ENCODE measurements at places on chromosomes 13 and 19.

- DNase-seq, result no peak
Measured at GRCh38 chr19:16516381-16516780, 20.2 kb downstream of the C19orf44 start.

DNA sequence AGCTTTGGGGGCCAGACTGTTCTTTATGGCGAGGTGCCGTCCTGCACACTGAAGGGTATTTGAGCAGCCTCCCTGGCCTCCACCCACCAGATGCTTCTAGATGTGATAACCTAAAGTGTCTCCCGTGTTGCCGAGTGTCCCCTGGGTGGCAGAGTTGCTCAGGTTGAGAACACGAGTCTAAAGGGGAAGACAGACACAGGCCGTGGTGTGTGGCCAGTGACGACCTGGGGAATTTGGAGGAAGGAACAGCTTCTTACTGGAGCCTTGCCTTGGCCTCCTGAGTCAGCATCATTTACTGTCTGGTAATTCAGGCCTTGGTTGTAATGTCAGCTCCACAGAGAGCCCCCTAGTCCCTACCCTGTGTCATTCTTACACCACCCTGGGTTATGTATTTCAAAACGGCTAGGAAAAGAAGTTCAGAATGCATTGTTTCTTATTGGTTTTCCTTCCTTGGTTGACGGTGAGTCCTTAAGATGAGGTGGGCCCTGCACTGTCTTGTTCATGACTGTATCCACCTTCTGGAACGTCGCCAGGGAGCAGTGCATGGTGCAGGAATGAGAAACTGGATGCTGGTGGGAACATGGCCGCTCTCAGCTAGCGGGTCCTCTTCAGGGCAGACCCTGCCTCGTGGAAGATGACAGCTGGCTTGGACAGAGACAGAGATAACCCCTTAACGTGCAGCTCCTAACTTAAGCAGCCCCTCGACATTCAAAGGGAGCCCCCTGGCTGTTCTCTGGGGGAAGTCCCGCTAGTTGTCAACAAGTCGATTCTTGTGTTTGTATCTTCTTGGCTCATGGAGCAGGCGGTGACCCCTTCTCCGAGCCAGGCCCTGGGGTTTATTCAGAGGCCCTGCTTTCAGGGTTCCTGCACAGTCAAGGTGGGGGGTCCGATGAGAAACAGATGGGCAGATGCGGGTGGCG lies 7.2 kb downstream of the SIN3B start:
- DNase-seq, result peak; percentile 92

DNA sequence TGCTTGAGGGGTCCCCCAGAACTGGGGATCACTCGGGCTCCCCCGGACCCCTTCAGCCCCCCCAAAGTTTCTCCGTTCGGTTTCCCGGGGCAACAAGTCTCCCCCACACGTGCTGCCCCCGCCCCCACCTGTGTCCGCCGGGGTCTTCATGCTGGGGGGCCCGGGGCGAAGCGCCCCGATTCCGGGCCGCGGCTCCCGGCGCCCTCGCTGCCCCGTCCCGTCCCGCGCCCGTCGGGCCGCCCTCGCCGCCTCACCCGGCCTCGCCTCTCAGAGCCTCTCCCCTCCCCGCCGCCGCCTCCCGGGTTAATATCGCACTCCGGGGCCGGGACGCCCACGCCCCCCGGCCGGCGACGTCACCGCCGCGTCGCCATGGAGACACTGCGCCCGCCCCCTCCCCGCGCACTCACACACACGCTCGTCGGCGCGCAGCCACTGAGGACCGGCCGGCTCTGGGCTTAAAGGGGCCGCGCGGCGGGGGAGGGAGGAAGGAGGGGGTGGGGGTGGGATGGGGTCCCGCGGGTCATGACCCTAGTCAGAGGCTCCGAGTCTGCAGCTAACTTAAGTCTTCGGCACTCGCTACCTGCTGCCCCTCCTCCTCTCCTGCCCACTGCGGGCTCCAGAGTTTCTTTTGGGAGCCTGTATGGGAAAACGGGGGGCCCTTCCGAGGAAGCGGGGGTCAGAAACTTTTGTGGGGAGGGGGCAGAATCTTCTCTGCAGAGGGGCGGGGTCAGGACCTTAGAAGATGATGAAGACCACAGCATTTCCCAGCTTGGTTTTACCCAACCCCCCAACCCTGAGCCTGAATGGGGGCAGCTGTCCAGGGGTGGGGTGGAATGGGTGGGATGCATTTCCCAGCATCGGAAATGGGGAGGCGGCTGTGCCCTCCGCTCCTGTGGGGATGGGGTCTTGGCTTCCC lies at the start of gene ERF:
Gene ERF, minus strand, starts transcription at position 279 of the 916 bp plus-strand sequence. Its CDS starts 129 bp downstream, at position 150.
- DNase-seq, result peak; percentile 95

GRCh38 chr13:94987081-94987480 lies 274.7 kb upstream of the SOX21 start:
- DNase-seq, result no peak

GRCh38 chr19:45613926-45614725 lies 12.1 kb upstream of the GPR4 start:
- DNase-seq, result no peak

DNA sequence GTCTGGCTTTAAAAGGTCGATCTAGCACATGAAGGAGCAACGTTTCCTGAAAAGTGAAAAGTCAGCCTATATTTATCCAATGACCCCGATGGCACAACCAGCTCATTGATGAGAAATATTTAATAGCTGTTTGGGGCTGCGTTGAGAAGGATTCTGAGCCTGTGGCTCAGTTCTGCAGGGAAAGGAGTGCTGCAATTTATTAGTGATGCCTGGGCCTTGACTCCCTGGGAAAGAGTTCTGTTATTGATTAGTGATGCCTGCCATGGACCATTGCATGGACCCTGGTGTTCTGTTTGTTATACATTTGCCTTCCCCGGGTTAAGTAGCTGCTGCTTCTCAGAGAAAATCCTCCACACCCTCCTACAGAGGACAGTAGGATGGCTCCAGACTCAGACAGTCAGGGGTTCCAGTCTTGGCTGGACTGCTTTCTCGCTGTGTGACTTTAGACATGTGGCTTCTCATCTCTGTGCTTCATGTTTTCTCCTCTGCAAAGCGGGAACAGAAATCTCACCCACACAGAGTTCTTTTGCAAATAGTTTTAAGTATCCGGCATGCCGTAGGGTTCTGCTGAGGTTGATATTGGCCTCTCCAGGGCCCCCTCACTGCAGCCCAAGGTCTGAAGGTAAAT lies 17.7 kb upstream of the PTPRS start:
- DNase-seq, result no peak

DNA sequence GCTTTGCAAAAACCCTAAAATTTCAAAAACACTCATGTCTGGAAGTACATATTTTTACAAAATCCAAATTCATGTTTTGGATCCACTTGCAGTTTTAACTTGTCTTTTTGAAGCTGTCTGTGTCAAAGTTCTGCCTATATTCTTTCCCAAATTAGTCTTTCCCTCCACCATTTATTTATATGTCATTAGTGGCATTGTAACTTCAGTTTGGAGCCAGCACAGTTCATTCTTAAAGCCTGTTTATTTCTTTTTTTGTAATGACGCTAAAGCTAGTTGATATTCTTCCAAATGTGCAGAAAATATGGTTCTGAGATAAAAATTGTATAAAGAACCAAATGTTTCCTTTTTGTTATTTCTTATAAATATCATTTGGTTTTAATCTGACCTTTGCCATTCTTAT lies 2039.3 kb downstream of the OLFM4 start:
- no peak for DNase-seq

GRCh38 chr19:58417071-58417470 lies 8.6 kb downstream of the ZNF584 start:
- no peak for DNase-seq

DNA sequence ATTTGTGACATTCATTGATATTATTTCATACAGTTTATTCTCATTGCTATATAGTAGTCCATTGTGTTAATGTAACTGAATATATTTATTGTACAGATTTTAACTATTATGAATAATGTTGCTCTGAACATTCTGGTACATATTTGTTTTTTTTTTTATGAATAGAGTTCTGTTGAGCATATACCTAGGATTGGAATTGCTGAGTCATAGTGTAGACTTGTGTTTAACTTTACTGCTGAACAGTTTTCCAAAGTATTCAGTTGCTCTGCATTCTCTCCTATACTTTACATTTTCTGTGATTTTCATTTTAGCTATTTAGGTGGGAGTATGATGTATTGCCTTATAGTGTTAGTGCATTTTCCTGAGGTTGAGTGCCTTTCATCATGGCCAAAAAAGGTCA lies 97.5 kb downstream of the MAB21L1 start:
- DNase-seq, result no peak

- DNase-seq, result peak; percentile 86
Measured at GRCh38 chr19:14775869-14776586, 2.3 kb downstream of the ADGRE2 start.

GRCh38 chr13:49759503-49759902 lies 33.0 kb downstream of the KPNA3 start:
- no peak for DNase-seq

DNA sequence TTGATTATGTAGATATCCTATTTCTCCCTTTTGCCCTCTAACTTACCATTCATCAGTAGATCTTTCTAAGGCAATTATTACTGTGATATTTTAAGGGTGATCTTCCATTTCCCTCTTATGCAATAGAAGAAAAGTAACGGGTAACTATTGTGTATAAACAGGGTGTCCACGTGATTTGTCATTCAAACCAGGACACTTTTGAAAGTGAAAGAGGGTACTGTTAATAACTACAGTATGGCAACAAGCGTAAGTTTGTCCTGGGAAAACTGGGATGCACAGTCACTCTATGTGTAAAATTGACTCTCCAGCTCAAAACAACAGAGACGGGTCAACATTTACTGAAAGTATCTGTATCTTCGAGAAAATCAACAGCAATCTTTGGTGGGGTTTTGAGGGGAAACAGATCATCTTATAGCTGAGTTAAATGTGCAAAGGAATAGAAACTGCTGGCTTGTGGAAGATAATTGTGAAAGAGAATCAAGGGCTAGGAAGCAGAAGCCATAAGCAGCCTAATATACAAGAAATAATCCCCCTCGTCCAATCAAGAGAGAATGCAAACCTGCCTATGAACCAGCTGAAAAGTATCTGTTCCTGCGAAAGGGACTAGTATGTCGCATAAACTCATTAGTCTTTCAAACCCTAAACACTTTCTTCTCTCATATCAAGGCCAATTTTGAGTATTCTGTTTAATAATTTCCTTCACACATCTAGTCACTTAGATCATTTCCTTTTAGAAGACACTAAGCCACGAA lies 126.7 kb downstream of the FOXO1 start:
- no peak for DNase-seq

DNA sequence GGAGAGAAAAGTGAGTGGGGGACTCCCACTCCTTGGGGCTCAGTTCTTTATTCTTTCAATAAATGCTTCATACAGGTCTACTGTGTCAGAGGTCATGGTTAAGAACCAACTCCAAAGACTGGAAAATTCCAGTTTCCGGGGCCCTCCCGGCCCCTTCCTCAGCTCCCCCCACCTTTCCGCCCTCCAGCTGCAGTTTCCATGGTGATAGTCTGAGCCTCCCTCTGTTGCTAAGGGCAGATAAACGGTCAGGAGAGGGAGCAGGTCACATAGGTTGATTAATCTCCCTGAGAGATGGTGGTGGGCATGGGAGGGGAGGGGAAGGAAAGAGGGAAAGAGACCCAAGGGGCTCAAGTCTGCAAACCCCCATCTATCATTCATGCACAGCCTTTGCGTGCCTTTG lies 131.5 kb upstream of the USP29 start:
- no peak for DNase-seq

DNA sequence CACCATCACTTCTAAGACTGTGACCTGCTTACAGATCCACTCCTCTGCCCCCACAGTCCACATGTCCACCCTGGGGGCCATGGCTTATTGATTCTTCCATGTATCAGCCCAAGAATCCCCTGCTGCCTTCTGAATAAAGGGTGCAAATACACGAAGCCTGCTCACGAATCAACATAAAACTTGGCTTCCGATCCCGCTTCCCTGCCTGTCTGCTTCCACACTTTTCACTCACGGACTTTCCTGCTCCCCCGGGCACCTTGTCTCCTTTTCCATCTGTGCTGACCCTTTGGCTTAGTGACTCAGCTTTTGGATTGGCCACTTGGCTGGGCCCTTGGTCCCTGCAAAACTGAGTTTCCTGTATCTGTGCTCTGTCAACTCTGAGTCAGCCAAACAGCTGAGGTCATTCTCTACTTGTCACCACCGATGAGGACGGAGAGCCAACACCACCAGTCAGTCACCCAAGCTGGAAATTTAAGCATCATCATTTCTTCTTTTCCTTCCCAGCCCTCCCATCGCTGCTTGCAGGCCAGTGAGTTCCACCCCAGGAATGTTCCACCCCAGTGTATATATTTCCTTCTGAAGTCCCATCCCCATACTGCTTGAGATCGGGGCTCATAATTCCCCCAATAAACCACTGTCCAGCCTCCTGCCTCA lies 11.4 kb upstream of the USP12 start:
- no peak for DNase-seq

GRCh38 chr13:22880741-22881720 lies 299.7 kb upstream of the SGCG start:
- no peak for DNase-seq

GRCh38 chr13:97440598-97441170 lies 6.7 kb downstream of the RAP2A start:
- no peak for DNase-seq

GRCh38 chr19:54245936-54246335 lies 3.3 kb upstream of the LILRA6 start:
- no peak for DNase-seq

DNA sequence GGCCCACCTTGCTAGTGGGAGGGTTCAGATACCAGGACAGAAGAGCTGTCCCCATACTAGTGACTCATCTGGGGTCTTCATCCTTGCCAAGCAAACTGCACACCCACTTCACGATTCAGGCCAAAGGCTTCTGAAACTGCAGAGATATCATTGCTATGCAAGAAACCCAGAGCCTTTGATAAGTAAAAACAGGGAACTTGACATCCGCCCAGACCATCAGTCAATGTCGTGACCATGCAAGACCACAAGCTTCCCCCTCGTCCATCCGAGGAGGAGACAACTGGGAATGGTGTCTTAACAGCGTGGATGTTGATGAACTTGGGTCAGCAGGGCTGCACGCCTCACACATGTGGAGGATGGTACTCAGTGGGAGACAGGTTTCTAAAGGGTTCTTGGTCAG lies 58.0 kb downstream of the ABCC4 start:
- peak; percentile 79 for DNase-seq

DNA sequence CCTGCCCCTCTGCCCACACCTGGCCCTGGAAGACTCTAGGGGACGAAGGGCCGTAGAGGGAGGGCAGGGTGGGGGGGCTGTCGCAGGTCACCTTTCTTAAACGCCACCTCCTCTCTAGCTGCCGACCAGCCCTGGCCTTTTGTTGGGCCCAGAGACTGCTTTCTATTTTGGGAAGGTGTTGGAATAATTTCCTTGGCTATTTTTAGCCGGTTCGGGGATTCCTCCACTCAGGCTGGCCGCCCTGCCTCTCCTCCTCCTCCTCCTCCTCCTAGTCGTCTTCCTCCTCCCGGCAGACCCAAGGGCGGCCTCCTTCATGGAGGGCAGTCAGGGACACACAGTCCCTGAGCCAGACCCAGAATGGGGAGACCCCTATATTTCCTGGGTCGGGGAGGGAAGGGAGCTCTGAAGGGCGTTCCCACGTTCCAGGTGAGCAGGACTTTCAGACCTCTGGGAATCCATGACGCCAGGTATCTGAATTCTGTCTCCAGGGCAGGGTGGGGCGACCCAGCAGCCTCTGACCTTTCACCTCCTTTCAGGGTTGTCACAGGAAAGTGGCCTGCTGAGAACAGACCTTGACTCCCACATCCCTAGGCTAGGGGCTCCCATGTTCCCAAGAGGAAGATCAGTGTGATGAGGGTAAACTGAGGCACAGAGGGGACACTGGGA lies 19.9 kb downstream of the GADD45B start:
- DNase-seq, result no peak
